Ureter (tissue), 1 donor: ENCODE measurements at places on chromosomes 2 and 18. TPM values are rescaled to one million over a fixed set of nuclear protein-coding genes. Genes with fewer than 3 reads are reported as not detected.

Gene GALNT13
- total RNA-seq, result 13.6 TPM

Gene IL1A
- total RNA-seq, result 5.9 TPM

Gene IL36B
- not detected for total RNA-seq

DNA sequence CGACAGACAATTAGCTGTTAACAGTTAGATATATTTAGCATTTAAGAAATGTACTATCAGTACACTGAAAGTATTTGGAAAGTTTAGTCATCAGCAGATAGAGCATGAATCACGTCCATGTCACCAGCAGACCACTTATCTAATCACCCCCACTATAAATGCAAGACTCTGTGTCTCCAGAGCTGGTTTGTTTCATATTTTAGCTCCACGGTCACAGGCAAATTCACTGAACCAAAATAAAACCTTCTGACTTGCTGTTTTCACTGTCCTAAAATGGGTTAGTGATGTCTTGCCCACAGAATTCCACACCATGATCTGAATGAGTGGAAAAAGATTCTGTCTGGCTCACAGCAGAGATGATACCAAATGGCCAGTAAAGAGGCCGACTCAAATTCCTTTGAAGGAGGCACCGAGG lies 64.9 kb downstream of the CDH2 start:
- DNase-seq, result no peak

DNA sequence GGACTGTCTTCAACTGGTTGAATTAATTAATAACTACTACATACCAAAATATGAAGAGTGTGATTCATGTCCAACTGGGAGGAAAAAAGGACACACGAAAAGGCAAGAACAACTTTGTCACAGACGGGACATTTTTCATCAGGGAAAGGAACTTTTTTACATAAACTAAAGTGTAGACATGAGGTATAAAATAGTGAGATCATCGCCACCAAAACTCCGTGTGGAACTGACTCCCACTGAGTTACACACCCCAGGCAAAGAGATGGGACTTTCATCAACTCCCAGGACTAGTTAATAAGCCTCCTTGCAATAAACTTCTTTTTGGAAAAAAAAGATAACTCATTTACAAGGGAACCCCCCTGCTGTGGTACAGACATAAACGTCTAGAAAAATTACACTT lies 12.9 kb upstream of the NMI start:
- DNase-seq, result no peak

DNA sequence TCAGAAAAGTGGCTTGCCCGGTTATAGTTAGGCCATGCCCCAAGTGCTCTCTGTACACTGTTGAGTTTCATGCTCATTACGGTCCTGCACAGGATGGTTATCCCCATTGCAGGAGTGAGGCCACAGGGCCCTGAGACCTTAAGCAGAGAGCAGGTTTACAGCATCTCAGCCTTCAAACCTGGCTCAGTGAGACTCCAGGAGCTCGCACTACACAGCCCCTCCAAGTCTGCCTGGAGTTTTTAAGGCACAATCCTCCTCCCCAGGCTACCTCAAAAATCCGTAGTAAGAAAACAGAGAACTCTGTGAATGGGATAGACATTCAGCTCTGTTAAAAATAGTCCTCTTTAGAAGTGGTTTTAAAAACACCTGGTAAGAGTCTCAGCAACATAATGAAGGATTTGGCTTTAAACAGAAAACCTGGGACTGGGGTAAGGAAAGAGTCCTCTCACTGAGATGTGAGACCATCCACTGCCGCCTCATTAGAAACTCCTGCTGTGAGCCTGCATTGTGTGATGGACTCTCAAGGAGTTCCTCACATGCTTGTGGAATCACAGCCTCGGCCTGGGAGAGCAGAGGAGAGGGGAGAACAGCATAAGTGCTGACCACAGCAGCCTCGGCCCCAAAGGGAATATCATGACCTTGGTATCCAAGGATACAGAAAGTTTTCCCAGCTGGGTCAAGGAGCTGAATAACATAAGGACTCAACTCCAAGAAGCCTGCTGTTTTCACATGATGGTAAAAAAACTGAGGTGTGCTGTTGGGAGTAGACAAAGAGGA lies 214.8 kb downstream of the ATAD2B start:
- DNase-seq, result no peak

DNA sequence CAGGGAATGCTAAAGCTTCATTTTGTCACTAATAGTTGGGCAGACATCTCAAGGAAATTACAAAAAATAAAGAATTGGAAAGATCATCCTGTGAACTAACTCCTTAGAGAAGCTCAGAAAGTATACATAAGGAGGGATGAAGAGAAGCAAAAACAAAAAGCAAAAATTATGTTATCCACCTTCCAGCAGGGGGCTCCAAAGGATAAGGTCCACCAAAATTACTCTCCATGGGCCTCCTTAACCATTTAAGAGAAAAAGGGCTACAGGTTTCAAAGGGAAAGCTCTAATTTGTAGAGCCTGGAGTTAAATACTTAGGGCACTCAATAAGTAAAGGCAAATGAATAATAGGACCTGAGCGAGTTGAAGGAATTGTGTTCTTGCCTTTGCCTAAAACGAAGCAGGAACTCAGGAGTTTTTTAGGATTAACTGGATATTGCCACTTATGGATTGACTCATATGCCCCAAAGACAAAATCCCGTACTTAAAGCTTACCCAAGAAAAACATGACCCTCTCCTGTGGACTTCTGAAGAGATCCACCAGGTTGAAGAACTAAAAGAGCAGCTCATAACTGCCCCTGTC lies 1167.9 kb downstream of the DSC3 start:
- DNase-seq, result no peak

GRCh38 chr2:159873258-159873657 lies 75.2 kb upstream of the CD302 start:
- DNase-seq, result no peak

DNA sequence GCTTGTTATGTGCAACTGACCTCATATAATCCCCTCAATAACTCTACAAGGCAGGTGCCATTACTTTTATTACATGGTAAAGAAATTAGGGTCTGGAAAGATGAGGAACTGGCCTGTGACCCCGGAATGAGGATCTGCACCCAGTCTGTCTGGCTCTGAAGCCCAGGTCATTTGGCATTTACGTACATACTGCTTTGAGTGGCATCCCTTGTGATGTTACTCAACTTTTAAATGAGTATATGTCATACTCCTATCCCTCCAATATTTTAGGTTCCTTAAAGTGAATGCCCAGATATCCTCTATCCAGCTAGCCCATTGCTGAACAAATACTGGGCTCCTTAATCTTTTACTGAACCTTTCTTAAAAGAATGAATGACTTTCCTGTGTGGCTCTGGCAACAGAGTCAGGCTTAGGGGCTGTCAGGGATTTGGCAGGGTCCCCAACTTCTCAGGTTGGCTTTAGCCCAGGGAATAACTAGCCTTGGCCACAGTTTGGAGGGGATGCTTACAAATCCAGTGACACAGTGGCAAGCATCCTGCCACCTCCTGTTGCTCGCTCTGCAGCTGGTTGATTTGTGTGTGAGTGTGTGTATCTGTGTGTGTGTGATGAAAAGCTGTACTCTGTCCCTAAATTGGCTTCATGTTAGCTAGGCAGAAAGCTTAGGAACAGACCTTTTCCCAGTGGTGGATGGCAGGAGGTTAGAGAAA lies 3.4 kb upstream of the CXCR4 start:
- no peak for DNase-seq

- no peak for DNase-seq
Observed at GRCh38 chr2:19711470-19712372, 190.1 kb downstream of the TTC32 start.

GRCh38 chr2:128623776-128624761 lies 305.4 kb upstream of the HS6ST1 start:
- DNase-seq, result no peak

GRCh38 chr2:88024509-88024908 lies 8.2 kb upstream of the RNU2-63P start:
- DNase-seq, result no peak

- no peak for DNase-seq
Observed at GRCh38 chr2:39938035-39938835, 159.2 kb upstream of the THUMPD2 start.

DNA sequence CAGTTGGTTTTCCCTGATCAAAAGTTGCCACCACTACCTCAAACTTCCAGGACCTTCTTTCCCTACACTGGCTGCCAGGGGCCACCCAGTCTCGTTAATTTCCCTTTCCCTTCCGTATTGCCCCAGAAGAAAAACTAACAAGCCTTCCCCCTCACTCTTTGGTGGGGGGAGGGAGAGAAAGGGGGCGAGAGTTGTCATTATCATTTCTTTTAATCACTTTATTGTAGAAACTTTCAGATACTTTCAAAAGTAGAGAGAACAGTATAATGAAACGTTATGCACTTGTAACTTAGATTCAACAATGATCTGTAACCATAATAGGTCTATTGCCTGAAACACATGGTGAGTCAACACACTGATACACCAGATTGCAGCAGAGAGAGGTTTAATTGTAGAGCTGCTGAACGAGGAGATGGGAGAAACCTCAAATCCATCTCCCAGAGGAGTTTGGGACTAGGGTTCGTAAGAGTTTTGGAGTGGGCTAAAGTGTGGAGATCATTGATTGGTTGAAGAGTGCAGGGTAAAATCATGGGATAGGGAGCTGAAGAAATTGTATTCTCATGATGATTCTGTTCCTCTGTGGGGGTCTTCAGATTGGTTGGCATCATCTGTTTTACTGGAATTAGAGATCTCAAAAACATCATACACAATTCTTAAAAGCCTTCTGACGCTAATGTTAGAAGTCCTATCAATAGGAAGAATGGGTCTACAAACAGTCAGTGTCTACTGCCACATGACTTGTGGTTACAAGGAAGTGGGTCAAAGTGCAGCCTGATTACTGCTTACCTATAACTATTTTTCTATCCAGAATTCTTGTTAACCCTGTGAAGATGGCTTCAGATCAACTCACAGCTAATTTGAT lies 2.6 kb upstream of the RNF149 start:
- DNase-seq, result no peak

DNA sequence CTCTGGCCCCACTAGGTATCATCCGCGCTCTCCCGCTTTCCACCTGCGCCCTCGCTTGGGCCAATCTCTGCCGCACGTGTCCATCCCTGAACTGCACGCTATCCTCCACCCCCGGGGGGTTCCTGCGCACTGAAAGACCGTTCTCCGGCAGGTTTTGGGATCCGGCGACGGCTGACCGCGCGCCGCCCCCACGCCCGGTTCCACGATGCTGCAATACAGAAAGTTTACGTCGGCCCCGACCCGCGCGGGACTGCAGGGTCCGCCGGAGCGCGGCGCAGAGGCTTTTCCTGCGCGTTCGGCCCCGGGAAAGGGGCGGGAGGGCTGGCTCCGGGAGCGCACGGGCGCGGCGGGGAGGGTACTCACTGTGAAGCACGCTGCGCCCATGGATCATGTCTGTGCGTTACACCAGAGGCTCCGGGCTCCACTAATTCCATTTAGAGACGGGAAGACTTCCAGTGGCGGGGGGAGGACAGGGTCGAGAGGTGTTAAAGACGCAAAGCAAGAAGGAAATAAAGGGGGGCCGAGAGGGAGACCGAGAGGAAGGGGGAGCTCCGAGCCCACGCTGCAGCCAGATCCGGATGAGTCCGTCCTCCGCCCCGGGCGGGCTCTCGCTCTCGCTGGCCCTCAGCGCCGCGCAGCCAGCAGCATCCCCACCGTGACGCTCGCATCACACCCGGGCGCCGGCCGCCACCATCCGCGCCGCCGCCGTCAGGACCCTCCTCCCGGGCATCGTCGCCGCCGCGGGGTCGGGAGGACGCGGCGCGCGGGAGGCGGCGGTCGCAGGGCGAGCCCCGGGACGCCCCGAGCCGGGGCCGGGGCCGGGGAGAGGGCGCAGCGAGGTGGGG lies 664 bp downstream of the NETO1 start:
- no peak for DNase-seq

GRCh38 chr2:52611759-52612158 lies 1155.8 kb upstream of the CHAC2 start:
- DNase-seq, result no peak

DNA sequence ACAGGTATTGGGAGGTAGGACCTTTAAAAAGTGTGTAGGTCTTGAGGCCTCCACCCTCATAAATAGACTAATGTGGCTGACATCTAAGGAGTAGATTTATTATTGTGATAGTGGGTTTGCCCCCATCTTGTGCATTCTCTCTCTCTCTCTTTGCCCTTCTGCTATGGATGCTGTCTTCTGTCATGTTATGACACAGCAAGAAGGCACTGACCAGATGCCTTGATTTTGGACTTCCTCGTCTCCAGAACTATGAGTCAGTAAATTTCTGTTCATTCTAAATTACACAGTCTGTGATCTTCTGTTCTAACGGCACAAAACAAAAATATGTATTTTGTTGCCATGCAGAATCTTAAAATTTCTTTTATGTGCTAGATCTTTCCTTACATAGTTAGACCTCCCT lies 66.9 kb downstream of the ATAD2B start:
- no peak for DNase-seq

DNA sequence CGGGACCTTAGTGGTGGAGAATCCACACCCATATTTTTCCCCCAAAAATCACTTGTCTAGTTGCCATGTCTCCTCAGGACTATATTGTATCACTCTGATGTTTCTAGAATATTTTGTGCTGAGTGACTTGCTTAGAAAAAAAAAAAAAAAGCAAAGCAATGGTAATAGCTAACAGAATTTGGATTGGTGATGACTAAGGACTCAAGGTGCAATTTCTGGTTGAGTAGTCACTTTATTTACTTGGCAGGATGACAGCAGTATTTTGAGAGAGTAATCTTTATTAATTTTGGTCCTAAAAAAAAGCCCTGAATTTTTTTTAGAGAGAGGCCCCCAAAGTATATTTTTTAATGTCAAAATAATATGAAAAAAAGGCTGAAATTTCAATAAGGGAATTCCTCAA lies 32.8 kb upstream of the MYO3B start:
- DNase-seq, result no peak

GRCh38 chr2:135150725-135151124 lies 98.6 kb downstream of the RAB3GAP1 start:
- DNase-seq, result no peak

DNA sequence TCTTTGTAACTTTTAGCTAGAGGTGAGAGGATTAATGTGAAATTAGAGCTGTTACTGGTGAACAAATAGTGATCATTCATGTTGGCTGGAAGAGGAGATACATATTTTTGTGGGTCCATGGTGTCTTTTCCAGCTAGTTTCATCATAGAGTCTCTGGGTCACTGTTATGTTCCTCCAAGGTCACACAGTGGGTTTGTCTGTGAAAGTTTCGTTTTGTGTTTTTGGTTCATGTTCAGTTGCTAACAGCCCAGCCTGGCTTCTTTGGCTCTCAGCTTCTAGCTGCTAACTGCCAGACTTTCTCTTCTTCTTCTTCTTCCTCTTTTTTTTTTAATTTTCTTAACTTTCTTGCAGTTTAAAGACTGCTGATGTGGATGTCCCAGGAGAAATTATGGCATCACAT lies 480.0 kb upstream of the SYT4 start:
- DNase-seq, result no peak

DNA sequence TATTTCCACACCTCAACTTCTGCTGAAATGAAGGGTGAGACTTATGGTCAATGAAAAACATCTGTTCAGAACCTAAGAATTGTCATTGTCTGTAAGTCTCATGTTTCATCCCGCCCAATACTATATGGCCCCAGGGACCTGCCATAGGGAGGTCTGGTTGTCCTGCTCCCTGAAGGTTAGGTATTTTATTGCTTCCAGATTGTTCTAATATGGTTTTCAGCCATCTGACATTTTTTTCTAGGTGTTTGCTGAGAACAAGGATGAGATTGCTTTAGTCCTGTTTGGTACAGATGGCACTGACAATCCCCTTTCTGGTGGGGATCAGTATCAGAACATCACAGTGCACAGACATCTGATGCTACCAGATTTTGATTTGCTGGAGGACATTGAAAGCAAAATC lies 7.3 kb downstream of the XRCC5 start:
- no peak for DNase-seq

- no peak for DNase-seq
Observed at GRCh38 chr2:101658387-101658786, 39.1 kb upstream of the MAP4K4 start.
